ENCODE measurements at places on chromosomes 16 and 17.

- peak; percentile 63 for DNase-seq
Observed at GRCh38 chr17:2796164-2797125, at the start of gene RAP1GAP2. Gene RAP1GAP2, plus strand, starts transcription at chr17:2796438. Its CDS starts 90 bp downstream, at chr17:2796528.

- no peak for DNase-seq
Observed at GRCh38 chr16:11650641-11651591, 17.3 kb upstream of the SNN start.

DNA sequence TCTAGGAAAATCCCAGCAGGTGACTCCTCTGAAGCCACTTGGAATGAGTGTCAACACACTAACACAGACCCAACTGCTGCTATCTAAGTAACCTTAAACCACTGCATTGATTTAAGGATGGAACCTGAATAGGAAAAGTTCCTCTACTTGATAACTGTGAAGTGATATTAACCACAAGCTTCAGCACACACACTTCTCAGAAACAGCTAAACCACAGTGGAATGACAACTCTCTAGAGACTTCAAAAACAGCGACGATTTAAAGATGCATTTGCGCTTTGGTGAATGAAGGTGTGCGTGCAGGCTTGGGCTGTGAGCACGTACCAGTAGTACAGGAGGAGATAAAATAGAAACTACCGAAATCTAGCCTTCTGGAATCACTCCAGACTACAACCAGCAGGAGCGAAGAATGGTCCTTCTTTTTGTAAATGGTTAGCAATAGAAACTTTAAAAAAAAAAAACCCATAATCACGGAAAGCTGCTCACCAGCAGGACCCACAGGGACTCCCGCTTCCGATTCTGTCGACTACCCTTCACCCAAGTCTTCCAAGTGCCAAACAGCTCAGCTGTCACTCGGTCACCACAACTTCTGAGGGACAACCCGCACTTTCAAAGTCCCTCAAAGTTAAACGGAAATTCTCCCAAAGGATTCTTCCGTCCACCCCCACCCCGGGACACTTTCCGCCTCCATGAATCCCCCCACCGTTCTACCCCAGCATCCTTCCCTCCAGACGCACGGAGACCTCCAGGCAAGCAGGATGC, 137.7 kb upstream of the CORO6 start:
- peak; percentile 65 for DNase-seq

- DNase-seq: no peak
Observed at GRCh38 chr17:48989100-48989499, 8.1 kb upstream of the IGF2BP1 start.

DNA sequence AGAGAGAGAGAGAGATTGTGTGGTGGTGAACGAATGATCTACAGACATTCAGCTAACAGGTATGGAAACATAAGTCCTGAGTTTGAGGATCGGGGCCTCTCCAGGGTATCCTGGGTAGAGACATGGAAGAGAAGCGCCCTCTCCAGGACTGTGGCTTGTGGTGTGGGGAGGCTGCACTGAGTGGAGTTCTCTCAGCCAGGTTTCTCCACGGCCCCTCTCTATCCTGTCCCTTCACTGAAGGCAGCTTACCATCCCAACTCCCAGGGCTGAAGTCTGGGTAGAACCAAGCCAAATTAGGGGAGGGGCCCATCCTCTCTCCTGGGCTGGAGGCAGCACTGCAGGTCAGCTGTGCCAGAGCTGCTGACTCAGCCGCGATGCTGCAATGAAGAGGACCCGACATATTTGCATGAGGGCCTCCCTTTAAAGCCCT, 6.2 kb downstream of the C1QL1 start:
- DNase-seq: no peak

DNA sequence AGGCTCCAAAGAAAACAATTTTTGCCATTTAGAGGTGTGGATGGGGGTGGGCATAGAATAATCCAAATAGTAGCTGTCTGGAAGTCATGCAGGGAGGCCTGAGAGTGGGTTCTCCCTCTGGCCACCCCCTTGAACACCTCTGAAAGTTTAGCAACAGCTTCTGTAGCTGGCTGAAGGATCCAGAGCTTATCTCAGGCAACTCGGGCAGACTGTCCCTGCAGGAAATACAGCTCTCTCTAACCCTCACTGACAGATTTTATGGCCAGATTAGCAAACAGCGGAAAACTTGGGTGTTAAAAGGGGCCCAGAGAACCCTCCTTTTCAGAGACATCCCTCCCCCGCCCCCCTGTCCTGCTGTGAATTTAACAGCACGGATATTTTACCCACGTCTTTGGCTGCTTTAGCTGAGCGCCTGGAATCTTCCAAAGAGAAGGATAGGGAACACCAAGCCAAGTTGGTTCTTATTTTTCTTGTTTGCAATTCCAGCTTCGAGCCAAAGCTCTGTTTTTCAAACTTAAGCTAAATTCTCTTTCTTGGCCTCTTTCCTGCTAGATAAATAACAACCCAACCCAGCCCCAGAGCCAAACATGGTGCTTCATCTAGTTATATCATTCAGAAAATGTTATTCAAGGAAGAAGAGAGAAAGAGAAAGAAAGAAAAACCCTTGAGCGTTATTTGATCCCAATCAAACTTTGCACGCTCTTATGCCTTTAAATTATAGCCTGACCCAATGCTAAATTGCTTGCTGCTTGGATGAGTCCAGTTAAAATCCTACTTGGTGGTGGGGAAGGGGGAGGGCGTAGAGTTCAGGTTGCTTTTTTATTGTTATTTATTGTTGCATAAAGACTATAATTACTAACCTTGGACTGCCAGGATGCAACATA, 2.3 kb upstream of the HOXB2 start:
- DNase-seq: no peak

- no peak for DNase-seq
Observed at GRCh38 chr17:2872282-2872681, 76.0 kb downstream of the RAP1GAP2 start.

DNA sequence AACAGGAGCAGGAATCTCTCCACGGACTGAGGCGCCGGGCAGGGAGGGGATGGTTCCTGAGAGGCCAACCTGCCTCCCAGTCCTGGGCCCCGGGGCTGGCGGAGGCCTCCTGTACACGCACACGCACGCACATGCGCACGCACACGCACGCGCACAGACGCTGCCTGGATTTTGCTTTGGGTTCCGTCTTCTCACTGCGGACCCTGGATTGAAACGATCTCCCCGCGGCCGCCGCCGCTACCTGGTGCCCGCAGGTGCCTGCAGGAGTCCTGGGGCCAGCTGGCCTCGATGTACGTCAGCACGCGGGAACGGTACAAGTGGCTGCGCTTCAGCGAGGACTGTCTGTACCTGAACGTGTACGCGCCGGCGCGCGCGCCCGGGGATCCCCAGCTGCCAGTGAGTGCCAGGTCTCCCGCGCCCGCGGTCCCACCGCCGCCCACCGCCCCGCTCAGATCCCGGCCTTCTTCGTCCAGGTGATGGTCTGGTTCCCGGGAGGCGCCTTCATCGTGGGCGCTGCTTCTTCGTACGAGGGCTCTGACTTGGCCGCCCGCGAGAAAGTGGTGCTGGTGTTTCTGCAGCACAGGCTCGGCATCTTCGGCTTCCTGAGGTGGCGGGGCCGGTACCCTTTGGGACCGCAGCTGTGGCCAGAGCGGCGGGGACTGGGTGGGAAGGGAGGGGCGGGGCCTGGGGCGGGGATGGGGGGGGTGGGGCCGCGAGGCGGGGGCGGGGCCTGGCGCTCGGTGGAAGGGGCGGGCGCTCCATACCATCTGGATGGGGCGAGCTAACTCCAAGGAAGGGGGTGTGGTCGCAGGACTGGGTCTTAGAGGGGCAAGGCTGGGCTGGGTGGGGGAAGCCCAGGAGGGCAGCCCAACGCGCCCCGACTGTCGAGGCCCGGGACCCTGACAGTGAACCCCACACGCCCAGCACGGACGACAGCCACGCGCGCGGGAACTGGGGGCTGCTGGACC, 12.3 kb downstream of the CES4A start:
- DNase-seq: peak; percentile 57

GRCh38 chr16:10787304-10787703, 31.3 kb downstream of the TVP23A start:
- DNase-seq: no peak
